ENCODE measurements at places on chromosomes 3 and 15.

DNA sequence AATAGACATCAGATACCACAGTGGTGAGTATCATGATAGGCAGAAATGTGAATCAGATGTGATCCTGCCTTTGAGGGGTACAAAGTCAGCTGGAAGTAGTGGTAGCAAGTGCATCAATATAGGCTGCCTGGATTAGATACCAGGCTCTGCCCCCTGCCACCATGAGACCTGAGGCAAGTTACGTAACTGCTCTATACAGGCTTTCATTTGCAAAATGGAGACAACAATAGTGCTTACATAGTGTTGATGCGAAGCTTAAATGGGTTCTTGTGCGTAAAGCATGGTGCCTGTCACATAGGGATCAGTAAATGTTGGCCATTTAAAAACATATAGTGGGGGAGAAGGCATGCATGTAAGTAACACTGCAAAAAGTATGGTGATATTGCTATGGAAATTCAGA, 158.0 kb downstream of the RYR3 start:
- DNase-seq, result no peak

- no peak for DNase-seq
Observed at GRCh38 chr15:41774882-41775417, 666 bp downstream of the MAPKBP1 start.

DNA sequence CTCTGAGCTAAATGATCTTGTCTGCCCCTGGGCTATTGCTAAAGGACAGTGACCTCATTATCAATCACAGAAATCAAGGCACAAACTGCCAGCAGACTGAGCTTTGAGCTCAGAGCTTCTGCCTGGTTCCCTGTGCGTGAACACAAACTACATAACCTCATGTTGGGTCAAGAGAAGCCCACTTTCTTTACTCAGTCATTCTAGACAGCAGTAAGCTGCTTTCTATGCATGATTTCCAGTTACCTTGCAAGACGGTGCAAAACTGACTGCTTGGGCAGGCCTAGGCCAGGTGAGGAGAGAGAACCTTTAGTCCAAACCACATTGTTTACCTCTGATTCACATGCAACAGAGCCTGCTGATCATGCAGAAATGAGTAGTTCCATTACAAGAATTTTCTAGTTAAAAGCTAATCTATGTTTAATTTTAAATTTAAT, 75.1 kb downstream of the ARRDC4 start:
- no peak for DNase-seq

GRCh38 chr3:55630280-55630920, 143.3 kb upstream of the WNT5A start:
- no peak for DNase-seq

DNA sequence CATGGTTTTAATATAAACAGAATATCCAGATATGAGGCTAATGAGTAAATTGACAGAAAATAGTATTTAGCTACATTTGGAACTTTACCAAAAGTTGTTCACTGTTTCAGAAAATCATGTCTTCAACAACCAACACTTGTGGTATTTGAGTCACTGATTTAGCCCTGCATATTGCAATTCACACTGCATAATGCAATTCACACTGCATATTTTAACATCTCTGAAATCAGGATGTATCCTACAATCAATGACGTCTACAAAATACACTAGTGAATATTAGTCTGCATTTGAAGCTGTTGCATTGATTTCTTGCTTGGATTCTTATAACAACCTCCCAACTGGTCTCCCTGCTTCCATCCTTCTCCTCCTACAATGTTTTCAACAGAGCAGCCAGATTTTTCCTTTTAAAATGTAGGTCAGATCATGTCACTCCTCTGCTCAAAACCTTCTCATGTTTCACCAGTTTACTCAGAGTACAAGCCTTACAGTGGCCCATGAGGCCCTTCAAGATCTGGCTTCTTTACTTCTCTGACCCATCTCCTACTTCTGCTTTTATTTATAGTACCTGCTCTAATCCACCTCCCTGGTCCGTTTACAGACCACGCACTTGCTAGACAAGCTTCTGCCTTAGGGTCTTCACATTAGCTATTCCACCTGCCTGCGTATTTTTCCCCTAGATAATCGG, 11.4 kb upstream of the RAB11A start:
- no peak for DNase-seq

DNA sequence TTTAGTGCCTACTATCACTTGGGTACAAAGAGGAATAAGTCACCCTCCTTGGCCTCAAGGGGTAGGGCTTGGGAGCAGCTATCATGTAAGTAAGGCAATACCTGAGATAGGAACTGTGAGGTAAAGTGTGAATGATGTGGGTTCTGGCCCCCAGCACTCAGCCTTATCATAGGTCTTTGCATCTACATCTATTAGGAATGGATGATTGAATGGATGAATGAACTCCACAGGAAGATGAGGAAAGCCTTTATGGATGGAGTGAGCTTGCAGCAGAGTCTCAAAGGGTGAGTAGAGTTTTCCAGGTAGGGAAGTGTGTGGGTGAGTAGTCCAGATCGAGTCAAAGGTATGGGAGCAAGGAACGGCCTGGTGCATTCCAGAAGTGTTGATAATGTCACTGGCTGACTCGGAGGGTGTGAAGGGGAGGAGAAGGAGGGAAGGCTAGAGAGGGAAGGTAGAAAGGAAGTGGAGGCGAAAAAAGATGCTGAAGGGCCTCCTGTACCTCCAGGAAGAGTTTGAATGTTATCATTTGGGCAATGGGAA, 13.1 kb upstream of the ABHD2 start:
- no peak for DNase-seq

- no peak for DNase-seq
Observed at GRCh38 chr3:46566040-46566641, at the start of gene LRRC2. Gene LRRC2 (minus strand): TSS chr3:46566302. CDS start chr3:46551591, 14,711 bp downstream.

- no peak for DNase-seq
Observed at GRCh38 chr15:79689030-79689429, 207.8 kb downstream of the MTHFS start.

DNA sequence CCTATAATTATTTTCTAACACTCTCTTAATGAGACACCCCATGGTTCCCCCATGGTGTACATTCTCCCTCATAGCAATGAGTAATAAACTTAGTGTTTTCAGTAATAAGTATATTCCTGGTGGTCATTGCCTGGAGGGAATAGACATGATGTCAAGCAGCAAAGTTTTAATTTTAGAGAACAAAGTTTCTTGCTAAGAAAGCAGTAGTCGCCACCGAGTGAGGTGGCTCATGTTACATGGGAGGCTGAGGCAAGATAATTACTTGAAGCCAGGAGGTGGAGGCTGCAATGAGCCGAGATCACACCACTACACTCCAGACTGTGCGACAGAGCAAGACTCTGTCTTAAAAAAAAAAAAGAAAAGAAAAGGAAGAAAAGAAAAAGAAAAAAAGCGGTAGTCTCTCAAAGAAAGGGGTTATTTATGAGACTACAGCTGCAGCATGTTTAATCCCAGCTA, 2.4 kb upstream of the ELP6 start:
- DNase-seq, result no peak

- DNase-seq, result no peak
Observed at GRCh38 chr3:35635407-35635806, 3.9 kb upstream of the ARPP21 start.

- no peak for DNase-seq
Observed at GRCh38 chr3:80097674-80098073, 329.9 kb upstream of the ROBO1 start.

GRCh38 chr3:97131476-97131875, 317.1 kb downstream of the EPHA6 start:
- no peak for DNase-seq

GRCh38 chr3:154034797-154035330, 86.3 kb upstream of the ARHGEF26 start:
- no peak for DNase-seq

DNA sequence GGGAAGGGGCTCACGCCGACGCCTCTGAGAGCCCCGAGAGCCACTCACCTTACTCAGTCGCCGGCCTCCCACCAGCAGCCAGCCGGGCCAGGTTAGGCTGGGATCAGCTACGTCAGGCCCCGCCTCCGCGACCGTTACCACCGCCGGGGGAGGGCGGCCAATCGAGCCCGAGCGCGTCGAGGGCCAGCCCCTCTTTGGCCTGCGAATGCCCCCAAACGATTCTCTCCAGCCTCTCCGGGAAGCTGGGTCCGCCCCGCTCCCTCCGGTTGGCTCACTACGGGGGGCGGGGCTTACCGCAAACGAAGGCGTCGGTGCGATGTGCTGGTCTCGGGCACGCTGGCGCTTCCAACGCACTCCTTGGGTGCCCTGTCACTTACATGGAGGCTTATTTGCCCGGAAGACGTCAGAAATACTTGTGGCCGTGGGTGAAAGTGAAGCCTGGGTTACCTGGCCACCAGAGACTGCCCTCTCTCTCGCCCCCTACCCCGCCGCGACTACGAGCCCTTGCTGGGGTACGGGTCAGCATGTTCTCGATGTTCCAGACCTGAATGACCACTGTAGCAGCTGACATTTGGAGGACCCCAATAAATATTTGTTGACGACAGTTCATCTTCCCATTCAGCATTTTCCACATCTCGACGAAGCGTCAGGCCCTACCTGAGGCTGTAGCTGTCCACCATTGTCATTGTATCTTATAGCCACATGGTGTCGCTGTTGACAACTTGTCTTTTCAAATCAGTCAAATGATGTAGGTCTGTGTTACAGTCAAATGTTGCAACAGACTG, at the start of gene CEP70:
TSS of gene CEP70 (minus strand) at position 111 of the 785 bp plus-strand sequence. CDS start 21,333 bp downstream, outside the sequence.
- peak; percentile 76 for DNase-seq

GRCh38 chr3:12347301-12347700, 58.4 kb downstream of the PPARG start:
- no peak for DNase-seq

GRCh38 chr3:12328132-12328836, 39.4 kb downstream of the PPARG start:
- DNase-seq, result no peak

- no peak for DNase-seq
Observed at GRCh38 chr3:177190756-177191681, 6.3 kb downstream of the TBL1XR1 start.

All from stimulated activated CD8-positive, alpha-beta memory T cell treated with anti-CD3 and anti-CD28 coated beads, Interleukin-7, amount 100 ng/mL, for 1 hour (primary cell).